HTR-8/SVneo (cell line): ENCODE measurements at places on chromosomes 1 and 21.

DNA sequence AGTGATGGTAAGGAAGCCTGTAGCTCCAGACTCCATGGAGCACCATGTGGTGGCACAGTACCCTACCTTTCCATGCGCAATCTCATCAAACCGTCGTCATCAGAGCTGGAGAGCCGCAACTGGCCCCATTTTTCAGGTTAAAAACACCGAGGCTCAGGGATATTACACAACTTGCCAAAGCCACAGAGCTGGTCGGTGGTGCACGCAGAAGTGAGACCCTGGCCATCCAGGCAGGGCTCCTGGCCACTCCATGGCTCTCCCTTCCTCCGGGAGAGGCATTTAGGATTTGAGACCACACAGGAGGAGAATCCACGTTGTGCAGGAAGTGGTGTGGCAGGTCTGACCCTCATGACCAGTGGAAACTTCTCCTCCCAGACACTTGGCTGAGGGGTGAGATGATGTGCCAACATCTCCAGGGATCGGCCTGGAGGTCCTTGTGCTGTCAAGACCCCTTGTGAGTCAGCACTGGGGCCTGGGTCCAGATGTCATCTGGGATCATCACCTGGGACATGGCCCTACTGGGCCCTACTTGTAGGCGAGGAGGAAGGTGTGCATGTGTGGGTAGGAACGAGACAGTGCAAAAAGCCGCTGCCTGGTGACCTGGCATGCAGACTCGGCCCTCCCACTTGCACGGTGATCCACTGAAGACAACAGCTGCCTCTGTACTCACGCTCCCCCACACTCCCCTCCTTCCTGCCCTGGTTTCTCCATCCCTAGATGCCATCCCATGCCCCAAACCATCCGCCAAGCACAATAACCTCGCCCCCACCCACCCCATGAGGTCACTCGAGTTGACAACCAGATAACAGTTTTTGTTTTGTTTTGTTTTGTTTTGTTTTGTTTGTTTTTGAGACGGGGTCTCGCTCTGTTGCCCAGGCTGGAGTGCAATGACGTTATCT, 10.4 kb downstream of the TFF3 start:
- DNase-seq = no peak

DNA sequence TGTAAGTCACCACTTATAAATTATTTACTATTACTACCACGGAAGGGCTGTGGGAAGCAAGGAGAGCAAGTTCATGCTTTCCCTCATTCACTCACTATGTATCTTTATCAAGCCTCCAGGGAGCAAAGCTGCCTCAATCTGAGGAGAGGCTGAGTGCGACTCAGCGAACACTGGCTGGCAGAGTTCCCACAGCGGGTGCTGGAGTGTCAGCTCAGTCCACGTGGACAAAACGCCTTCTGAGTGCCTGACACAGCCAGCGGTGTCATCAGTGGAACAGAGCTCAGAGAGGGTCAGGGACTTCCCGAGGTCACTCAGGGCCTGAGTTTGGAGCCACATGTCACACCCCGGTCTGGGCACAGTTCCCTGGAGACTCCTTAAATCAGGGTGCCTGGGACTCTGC, 16.9 kb downstream of the MATN1 start:
- no peak for DNase-seq

GRCh38 chr1:4769516-4770280, 115.3 kb downstream of the AJAP1 start:
- DNase-seq = no peak

DNA sequence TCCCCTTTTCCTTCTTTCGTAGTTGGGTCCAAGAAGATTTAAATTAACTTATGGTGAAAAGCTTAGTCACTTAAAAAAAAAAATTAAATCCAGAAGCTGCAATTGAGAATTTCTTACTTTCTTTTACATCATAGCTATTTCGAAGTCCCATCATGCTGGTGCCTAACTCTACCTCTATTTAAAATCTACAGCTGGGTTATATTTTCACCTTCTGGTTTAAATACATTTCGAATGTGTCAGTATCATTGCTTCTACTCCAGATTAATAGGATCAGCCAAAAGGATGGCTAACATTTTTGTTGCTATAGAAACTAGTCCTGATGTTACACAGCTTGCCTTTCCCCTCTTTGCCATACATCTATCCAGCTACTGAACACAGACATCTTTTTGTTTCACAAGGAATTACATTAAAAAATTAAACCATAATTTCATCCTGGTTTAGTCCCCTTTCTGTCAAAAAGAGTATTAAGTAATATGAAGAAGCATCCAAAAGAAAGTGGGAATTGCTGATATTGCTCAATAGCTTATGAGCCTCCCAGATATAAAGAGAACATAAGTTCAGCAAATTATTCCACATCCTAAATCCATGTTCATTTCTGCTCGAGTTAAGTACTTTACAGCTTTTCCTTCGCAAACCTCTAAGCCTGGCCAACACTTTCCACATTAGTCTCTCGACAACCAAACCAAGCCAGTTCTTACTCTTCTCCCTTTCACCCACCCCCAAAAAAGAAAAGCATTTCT, 396.7 kb upstream of the DAB1 start:
- DNase-seq = no peak

- no peak for DNase-seq
Observed at GRCh38 chr1:997993-998744, 1.7 kb downstream of the HES4 start.

DNA sequence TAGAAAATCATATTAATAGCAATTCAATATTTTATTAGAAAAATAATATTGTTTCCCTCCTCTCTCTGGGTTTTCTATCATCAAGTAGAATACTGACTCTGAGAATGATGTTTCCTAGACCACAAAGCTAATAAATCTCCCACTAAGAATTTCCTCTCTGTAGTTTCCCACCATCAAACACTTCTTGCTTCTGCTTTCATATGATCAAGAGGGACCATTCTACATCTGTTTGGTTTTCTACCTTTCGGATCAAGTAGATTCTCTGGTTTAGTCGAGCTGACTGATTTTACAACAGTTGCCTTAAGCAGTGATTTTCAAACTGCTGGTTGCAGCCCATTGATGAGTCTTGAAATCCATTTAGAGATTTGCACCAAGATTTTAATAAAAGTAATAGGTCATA, 240.2 kb upstream of the PTBP2 start:
- no peak for DNase-seq

- no peak for DNase-seq
Observed at GRCh38 chr1:150365941-150366340, 2.0 kb downstream of the RPRD2 start.

- DNase-seq = no peak
Observed at GRCh38 chr1:78304341-78304740, 186.4 kb upstream of the PTGFR start.

DNA sequence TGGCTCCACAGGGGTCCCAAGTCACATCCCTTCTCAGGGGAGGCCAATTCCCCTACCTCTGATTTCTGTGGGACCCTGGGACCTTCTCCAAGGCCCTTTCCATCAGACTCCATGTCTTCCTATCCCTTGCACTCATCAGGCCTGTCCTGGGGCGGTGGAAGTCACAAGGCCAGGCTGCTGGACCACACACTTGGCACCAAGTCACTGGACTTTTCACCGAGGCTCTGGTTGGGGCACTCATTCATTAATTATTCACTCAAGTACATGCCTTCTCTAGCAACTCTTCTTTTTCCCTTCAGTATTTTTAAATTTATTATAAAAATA, 11.2 kb upstream of the FOXO6 start:
- no peak for DNase-seq

GRCh38 chr1:227767401-227768124, 32.3 kb downstream of the SNAP47 start:
- no peak for DNase-seq

DNA sequence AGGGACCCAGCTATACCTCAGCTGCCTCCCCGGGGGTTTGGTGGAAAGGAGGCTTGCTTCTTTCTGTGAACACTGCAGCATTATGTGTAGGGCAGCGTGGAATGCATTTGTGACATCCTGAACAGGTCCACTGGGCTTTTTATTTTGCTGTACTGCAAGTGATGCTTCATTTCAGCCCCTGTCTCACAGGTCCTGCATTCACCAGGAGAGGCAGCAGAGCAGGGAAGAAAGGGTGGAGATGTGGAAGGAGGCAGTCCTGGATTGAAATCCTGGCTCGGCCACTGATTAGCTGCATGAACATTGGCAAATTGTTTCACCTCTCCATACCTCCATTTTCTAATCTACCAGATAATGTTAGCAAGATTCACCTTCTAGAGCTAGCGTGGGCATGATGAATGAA, 77.9 kb upstream of the ZBTB18 start:
- no peak for DNase-seq

GRCh38 chr21:25298512-25299491, 308.5 kb downstream of the MRPL39 start:
- no peak for DNase-seq

DNA sequence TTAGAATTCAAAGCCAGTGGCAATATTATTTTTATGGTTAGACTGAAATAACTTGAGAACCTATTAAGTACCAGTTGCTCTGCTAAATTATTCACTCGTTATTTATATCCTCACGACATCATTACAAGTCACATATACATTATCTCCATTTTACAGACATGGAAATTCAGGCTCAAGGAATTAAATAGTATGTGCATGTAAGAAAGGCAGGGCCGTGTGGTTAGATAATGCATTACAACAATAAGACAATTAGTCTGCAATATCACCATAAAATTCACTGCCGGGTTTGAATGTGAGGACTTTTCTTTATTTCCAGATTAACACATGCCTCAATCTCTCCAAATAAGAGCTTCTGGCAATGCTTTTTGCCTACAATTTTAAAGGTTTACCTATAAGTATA, 523.4 kb downstream of the PTBP2 start:
- no peak for DNase-seq

- DNase-seq = no peak
Observed at GRCh38 chr1:56227886-56228285, 351.5 kb downstream of the PLPP3 start.

GRCh38 chr1:244626709-244627108, 26.2 kb upstream of the DESI2 start:
- no peak for DNase-seq

DNA sequence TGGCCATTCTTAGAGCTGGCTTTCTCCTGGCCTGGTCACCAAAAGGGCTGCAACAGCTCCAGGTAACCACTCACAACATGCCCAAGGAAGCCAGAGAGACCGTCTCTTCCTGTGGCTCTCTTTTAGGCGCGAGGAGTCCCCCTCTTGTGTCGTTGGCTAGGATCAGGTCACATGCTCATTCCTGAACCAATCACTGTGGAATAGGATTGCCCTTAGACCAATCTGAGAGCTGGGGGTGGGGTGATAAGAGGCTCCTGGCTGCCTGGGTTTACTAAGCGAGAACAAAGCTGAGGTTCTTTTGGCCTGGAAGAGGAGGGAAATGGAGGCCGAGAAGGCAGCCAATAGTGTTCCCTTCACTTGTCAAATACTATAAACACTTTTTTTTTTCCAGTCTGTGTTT, 452.1 kb upstream of the PROX1 start:
- no peak for DNase-seq

GRCh38 chr1:56866656-56867055, 12.1 kb downstream of the C8A start:
- no peak for DNase-seq

DNA sequence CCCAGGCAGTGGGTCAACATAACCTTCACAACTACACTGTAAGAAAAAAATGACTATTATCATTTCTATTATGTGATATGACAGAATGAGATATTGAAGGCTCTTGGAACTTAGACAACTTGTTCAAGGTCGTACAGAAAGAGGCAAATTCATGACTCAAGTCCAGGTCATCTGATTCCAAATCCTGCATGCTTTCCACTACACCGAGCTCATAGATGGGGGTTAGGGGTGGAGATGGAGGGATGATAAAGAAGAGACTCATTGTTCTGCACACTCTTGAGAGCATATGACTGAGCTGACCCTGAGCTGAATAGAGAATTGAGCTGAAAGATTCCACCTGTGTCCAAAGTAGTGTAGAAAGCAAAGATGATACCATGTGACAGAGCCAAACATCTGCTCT, 2.8 kb downstream of the FCRL6 start:
- no peak for DNase-seq

GRCh38 chr1:9048551-9048950, 20.9 kb downstream of the SLC2A5 start:
- DNase-seq = no peak

DNA sequence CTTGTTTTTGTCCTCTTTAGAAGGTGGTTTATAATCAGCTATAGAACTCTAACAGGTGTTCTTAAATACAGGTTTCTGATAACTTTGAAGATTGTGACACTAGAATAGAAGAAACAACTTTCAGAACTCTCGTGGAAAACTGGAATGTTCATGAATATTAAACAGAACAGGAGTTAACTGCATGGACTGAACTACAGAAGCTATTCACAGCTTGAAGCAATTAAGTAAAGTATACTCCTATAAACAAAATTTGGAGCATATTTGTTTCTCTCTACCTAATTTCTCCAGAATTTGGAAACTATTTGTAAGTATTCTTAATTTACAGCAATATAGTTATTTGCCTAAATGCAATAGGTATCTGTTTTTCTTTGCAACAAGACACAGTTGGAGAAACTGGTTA, 824.8 kb downstream of the ADGRL2 start:
- DNase-seq = no peak
